Stimulated activated CD8-positive, alpha-beta memory T cell treated with anti-CD3 and anti-CD28 coated beads, Interleukin-12 subunit alpha, Interleukin-12 subunit beta, amount 100 ng/mL, for 4 hours (primary cell): ENCODE measurements at places on chromosomes 6 and 20.

DNA sequence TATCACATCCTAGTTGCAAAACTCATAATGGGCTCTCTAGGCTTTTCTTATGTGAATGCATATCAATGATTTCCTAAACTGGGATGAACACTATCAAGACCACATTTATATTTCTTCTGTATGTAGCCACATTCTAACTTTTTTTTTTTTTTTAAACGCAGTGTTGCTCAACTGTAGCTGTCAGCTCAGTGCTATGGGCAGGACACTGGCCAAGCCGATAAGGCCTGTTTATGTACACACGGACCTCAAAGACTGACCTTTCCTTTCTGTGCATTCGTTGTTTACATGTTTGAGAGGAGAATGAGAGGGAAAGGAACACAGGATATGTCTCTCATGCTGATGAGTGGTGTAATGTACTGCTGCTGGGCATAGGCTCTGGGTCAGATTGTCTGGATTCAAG lies 75.1 kb upstream of the B3GAT2 start:
- no peak for DNase-seq

DNA sequence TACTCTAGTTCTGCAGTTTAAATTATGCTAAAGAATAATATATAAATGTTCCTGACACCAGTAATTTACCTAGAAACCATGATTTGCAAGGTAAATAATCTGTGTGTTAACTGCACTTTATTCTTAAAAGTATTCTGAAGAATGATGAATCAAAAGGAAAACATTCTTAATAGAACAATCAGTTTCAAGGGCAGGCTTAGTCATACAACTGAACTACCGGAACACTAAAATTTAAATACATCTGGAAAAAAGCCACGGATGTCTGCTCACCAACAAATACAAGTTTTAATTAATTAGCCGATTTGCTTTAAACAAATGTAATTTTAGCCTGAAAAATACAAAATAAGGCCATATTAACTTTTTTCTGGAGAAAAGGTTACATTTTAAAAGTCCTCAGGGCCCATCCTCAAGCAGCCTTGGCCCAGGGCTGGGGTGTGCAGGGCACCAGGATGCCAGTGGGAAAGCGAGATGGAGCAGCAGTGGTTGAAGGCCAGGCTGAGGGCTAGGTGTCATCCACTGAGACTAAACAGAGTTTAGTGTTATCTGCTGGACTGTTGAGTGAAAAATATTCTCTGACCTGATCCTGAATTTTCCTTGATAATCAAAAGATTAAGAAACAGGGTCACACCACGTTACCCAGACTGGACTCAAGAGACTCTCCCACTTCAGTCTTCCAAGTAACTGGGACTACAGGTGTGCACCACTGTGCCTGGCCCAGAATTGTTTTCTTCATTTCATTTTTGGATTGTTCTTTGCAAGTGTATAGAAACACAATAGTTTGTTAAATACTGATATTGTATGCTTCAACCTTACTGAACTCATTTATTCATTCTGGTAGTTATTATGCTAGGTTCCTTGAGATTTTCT lies 88.2 kb upstream of the DST start:
- DNase-seq: no peak

DNA sequence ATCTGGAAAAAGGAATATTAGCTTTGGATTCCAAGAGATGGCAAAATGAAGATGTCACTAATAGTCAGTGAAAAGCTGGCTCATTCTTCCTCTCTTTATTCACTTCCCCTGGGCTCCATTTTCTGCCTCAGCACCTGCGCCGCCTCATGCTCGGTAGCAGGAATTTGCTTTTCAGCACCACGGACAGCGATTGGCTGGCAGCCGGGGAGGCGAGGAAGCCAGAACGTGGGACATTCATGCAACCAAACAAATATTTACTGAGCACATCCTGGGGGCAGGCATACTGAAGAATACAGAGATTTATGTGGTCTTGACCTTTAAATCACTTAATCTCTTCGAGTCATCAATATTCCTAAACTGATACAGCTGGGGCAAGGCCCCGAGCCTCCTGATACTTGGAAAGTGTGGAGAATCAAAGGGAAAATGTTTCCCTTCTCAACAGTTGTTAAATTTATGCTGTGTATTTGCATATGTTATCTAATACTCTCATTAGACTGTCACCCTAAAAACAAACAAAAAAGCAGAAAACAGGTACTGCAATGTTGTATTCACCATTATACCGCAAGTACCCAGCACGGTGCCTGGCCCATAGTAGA lies 12.1 kb upstream of the PDYN start:
- peak; percentile 16 for DNase-seq

DNA sequence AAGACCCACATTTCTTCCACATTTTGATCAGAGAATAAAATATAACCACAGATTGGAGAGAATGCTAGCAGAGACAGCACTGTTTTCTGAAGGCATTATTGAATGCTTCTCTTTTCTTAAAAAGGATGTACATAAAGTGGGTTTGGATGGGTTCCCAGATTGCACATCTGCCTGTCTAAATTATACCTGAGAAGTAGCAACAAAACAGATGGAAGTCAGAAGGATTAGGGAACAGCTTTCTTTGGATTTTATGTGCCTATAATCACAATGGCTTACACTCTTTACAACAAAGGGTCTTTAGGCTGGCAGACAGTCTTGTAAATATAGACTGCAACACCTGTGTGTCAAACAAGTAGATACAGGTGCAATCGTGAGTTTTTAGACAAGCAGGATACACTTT lies 622.2 kb upstream of the MANEA start:
- no peak for DNase-seq

- DNase-seq: no peak
These were observed 101.6 kb downstream of the DST start for GRCh38 chr6:56541030-56541600.

DNA sequence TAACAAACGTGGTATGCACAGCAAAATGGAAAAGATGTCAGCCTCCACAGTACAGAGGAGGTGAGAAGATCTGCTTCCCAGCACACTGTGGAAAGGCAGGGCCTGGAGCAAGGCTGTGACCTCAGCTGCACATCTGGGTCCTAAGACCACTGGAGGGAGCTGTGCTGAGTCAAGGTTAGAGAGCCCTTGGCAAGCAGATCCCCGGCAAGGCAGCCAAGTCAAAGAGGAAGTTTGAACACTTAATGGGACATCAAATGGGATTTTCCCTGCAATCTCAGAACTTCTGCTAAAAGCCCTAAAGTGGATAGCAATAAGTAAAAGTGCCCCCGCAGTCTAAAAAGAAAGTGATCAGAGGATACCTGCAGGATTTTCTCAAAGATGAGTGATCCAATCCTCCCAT lies 39.5 kb downstream of the UNC5CL start:
- no peak for DNase-seq

DNA sequence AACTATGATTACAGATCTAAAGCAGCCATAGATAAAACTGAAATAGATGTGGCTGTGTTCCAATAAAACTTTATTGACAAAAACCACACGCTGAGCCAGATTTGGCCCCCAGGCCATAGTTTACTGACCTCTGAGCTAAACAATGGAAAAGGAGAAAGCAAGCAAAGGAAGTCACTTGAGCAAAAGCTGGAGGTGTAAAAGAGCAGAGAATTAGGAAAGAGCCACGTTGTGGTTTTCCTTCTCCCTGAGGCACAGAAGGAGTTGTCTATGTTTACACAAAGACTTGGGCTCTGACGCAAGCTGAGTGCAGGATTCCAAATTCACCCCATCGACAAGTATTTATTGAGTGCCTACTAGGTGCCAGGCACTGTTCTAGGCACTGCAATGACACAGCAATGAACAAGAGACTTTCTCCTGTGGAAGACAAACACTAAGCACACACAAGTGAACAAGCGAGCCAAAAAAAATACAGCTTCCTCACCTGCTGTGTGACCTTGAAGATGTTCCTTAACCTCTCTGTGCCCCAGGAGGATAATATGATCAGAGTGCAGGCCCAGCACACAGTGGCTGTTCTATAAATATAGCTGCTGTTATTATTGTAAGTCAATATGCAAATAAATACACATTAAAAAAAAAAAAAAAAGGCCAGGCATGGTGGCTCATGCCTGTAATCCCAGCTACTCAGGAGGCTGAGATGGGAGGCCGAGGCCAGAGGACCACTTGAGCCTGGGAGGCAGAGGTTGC lies 75.4 kb upstream of the PTPN1 start:
- DNase-seq: no peak

- no peak for DNase-seq
These were observed 29.6 kb downstream of the PRKN start for GRCh38 chr6:162697872-162698403.

- DNase-seq: no peak
These were observed 859 bp upstream of the BIRC7 start for GRCh38 chr20:63234693-63235398.

DNA sequence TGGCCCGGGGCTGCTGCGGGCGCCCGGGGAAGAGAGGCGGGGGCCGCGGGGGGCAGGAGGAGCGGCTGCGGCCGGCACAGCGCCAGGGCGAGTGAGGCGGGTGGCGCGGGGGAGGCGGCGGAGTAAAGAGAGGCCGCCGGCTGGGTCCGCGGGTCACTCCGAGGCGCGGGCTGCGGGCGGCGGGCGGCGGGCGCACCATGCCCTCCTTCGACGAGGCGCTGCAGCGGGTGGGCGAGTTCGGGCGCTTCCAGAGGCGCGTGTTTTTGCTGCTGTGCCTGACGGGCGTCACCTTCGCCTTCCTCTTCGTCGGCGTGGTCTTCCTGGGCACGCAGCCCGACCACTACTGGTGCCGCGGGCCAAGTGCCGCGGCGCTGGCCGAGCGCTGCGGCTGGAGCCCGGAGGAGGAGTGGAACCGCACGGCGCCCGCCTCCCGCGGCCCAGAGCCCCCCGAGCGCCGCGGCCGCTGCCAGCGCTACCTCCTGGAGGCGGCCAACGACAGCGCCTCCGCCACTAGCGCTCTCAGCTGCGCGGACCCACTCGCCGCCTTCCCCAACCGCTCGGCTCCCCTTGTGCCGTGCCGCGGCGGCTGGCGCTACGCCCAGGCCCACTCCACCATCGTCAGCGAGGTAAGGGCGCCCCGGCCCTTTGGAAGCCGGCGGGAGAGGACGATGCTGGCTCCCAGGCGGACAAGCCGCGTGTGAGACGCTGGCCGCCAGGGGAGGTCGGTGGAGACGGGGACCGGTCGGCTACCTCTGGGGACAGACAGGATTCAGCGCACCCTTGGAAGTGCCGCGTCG lies at the start of gene SLC22A3:
TSS of gene SLC22A3 (plus strand) at position 156 of the 797 bp plus-strand sequence. CDS start at position 198, 42 bp downstream.
- no peak for DNase-seq

GRCh38 chr6:144667532-144668503 lies 382.7 kb downstream of the UTRN start:
- DNase-seq: no peak

GRCh38 chr6:91330896-91331295 lies 744.0 kb upstream of the MAP3K7 start:
- DNase-seq: no peak

DNA sequence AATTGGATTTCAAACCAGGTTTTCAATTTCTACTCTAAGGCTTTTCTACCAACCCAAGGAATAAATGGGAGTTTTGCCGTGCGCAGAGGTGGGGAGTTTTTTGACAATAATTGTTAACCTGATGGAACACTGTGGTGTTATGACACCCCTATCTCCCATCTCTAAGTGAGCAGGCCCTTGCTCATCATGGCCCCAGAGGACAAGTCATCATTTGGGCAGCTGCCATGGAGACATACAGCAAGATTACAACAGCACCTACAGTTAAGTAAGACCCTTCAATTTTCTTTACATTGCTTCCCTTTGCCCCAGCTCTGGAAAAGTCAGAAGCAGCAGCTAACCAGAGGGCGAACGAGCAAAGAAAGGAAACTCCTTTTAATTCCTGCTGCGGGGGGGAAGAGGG lies 54.3 kb downstream of the ADGRF5 start:
- DNase-seq: no peak

- DNase-seq: no peak
These were observed 178.3 kb downstream of the CARMIL1 start for GRCh38 chr6:25457516-25457915.

DNA sequence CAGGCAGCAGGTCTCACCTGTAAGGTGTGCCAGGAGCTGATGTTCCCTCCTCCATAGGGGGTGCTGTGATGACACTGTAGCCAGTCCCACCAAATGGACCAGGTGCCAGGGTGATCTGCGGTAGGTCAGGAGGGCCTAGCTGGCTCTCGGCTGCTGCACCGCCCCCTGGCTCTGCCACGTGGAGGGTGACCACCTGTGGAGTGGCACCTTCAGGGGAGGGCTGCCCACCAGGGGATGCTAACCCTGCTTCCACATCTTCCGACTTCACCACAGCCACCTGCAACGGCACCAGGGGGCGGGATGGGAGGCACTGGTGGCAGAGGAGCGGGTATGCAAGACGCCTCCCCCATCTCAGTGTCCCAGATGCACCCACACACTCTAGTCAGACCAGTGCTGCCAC lies 18.3 kb downstream of the ZNF335 start:
- no peak for DNase-seq
